ENCODE measurements at places on chromosomes 7 and 10. TPM values are rescaled to one million over a fixed set of nuclear protein-coding genes. Genes with fewer than 3 reads are reported as not detected.

GRCh38 chr7:75038508-75038907, 35.1 kb downstream of the RCC1L start:
- no peak for DNase-seq

DNA sequence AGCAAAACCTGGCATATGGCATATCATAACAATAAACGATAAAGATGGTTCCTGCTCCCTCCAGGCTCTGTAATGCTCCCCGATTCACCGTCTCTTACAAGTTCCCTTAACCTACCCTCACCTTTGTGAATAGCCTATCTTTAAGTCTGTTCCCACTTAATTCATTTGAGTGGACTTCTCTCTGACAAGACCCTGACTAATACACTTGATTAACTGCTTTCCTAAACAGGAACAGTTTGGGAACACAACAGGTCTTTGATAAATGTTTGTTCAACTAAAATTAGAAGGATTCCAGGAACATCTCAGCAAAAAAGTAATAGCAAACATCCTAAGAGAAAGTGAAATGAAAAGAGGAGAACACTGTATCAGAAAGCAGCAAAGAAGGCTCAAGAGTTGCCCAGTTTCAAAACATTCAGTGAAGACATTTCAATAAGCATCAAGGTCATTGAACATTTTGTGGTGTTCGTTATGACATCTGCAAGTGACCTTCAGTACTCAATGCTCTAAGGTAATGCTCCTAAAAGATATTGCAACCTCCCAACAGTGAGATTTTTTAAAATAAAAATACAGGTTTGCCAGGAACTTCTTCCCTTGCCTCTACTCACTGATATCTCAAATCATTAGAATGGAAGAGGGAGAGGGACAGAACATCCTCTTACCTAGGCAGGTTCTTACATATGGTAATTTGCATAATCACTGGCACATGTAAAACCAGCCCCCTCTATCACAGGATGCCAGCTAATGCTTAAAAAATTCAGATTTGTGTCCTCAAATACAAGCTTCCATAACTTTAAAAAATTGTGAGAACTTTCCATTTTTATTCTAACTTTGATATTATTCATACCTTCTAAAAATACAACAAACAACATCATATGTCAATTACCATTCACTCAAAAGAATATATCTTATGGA, 11.4 kb upstream of the ARHGAP12 start:
- peak; percentile 32 for DNase-seq

- no peak for DNase-seq
Measured at GRCh38 chr7:68269405-68269804, 1272.8 kb downstream of the TYW1 start.

- no peak for DNase-seq
Measured at GRCh38 chr10:43391496-43391895, 17.5 kb downstream of the HNRNPF start.

DNA sequence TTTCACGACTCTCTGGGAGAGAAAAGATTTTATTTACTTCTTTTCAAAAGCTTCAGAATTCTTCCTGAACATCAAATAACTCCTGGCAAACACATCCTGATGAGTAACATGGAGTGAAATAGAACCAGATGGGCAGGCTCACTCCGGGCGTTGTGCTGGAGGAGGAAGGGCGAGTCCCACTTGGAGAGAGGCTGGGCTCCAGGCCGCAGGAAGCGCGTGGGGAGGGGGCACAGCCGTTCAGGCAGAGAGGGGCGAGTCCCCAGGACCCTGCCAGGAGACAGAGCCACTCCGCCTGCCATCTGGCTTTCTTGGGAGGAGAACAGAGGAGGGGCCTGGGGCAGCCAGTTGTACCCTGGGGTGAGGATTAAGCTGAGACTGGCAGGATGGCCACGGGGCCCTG, 265.9 kb upstream of the ZMIZ1 start:
- DNase-seq = no peak

CRHR2 gene
- not detected for total RNA-seq

DNA sequence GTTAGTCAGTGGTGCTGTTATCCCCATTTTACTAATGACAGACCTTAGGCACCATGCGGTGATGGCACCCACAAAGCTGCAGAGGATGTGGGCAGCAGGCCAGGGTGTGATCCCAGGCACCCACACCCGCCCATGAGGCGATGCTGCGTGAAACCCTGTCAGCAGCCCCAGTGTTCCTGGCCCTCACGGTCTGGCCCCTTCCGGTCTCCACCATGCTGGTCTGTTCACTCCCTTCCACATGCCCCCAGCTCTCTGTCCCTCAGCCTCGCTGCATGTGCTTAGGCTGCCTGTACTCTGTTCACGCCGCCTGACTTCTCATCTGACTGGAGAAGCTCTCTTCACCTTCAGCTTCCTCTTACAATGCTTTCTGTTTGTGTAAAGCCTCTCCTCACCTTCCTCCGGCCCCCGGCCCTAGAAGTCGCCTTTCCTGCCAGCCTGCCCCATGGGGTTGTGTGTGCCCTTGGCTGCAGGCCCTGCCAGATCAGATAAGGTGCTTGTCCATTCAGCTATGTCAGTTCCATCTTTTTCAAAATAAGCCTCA, 17.6 kb upstream of the ORAI2 start:
- DNase-seq = no peak

SOSTDC1 gene
- total RNA-seq = not detected

GRCh38 chr7:45652630-45653029, 78.5 kb downstream of the ADCY1 start:
- DNase-seq = no peak

GRCh38 chr10:68578974-68579373, 18.8 kb downstream of the TET1 start:
- DNase-seq = no peak

DNA sequence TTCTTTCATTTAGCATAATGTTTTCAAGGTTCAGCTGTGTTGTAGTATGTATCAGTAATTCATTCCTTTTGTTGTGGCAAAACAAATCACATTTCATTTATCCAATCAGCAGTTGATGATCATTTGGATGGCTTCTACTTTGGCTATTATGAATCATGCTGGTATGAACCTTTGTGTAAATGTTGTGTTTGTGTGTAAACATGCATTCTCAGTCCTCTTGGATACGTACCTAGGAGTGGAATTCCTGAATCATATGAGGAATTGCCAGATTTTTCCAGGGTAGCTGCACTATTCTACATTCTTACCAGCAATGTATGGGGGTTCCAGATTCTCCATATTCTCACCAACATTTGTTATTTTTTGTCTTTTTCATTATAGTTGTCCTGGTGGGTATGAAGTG, 578.5 kb upstream of the MKI67 start:
- DNase-seq = no peak

GRCh38 chr7:68272507-68272906, 1275.9 kb downstream of the TYW1 start:
- DNase-seq = no peak

- DNase-seq = no peak
Measured at GRCh38 chr10:103501186-103501585, 7.7 kb downstream of the NEURL1 start.

GUSB gene
- total RNA-seq = 65.6 TPM

DNA sequence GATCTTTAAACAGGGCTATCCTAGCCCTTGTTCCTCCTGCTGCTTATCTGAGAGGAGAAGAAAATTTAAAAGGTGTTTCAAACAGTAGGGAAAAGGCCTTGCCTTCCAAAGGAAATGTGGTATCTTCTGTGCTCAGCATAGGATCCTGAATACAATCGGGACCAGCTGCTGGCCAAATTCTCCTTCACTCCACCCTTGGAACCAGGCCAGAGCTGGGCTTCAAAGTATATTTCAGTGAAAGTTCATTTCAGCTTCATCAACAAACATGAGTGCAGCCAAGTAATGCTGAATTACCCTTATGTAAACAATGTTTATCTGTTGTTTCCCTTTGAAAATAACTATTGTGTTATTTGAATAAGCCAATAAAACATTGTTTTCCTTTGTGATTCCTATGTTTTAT, 146.5 kb upstream of the MEOX2 start:
- DNase-seq = no peak

MSMB gene
- not detected for total RNA-seq

GOLGA7B gene
- total RNA-seq = 0.63 TPM

MYL7 gene
- total RNA-seq = not detected

- DNase-seq = no peak
Measured at GRCh38 chr10:32232378-32232777, 114.6 kb downstream of the EPC1 start.

ACHE gene
- total RNA-seq = 0.87 TPM

MMRN2 gene
- not detected for total RNA-seq

PLAC9 gene
- not detected for total RNA-seq

EGFR gene
- 0.59 TPM for total RNA-seq

DNA sequence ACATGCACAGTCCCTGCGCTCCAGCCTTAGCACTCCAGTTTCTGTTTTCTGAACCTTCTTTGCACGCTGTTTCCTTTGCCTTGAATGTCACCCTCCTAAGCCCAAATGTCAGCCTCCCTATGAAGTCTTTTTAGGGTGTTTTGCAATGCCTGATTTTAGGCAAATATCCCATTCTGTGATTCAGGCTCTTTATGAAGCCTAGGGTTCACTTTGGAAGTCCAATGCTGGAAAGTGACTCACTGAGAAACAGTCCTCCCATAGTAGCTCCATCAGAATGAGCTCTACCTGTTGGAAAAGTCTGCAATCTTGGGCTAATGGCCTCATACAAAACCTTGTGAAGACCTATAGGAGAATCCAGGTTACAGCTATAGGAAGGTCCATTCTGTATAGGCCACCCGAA, 5.3 kb downstream of the LAMB4 start:
- DNase-seq = no peak

DNA sequence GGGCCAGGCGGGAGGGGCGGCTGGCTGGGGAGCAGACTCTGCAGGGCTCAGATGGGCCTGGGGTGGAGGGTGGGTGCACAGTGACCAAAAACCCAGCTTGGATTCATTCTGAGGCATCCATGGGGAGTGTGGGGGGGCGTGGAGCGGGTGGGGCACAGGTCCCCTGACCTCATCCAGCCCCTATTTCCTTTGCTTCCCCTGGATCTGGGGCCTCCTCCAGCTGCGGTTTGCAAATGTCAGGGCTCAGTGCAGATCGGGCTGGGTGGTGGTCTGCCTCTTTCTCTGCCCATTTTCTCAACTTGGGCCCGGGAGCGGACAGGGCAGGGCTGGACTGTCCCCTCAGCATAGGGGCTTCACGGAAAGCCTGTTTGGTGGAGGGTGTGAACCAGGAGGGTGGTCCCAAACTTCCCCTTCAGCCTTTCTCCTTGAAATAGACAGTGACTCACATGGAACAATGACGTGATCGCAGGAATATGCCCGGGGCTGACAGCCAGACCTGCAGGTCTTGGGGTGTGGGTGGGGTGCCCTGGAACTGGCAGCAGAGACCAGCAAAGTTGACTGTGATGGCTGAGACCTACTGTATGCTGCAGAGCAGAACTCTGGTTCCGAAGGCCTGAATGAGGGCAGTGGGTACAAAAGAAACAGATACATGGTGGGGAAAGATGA, 72.9 kb upstream of the PODXL start:
- no peak for DNase-seq

CPED1 gene
- not detected for total RNA-seq

GRCh38 chr7:117071551-117071950, 118.2 kb downstream of the ST7 start:
- DNase-seq = no peak

GRCh38 chr10:30463944-30464451, 30.0 kb downstream of the MAP3K8 start:
- no peak for DNase-seq

GPNMB gene
- 1.0 TPM for total RNA-seq

DNA sequence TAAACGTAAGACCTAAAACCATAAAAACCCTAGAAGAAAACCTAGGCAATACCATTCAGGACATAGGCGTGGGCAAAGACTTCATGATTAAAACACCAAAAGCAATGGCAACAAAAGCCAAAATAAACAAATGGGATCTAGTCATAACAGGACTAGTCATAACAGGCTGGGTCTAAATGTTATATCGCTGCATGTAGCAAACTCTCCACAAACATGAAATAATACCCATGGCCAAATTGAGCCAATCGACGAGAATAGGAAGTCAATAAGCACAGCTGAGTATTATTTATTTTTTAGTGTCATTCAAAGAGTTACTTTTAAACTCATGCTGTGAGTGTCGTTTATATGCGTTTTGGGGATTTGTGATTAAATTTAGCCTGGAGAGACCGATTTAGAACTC, 225.1 kb downstream of the TFEC start:
- no peak for DNase-seq

GRCh38 chr10:98268694-98269431, 869 bp upstream of the LOXL4 start:
- no peak for DNase-seq

GRCh38 chr7:123260428-123260960, 60.7 kb upstream of the SLC13A1 start:
- DNase-seq = no peak

AGAP5 gene
- total RNA-seq = 6.4 TPM

CCDC172 gene
- total RNA-seq = not detected

DNA sequence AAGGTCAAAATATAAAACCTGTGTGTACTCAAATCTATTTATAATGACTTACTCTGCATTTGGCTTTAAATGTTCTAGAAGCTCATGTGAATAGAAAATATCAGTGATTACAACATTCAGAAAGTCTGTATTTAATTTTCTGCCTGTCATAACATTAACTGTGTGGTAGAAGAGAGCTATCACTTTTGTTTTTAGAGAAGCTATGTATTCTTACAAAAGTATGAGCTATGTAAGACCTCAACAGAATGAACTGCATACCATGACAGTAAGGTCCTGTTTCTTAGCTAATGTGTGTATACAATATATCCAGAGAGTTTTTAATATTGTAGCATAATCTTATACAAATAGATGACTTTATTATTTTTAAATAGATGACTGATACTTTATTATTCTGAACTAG, 61.5 kb downstream of the PTN start:
- DNase-seq = no peak

DNA sequence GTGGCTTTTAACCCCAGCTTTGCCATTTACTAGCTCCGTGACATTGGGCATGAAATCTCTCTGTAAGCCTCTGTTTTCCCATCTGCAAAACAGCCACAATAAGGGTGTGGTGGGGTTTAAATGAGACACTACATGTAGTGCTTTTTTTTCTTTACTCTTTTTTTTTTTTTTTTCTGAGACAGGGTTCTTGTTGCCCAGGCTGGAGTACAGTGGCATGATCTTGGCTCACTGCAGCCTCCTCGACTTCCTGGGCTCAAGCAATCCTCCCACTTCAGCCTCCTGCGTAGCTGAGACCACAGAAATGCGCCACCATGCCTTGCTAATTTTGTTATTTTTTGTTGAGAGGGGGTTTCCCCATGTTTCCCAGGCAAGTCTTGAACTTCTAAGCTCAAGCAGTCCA, 8.3 kb upstream of the DENND10 start:
- DNase-seq = no peak

DNA sequence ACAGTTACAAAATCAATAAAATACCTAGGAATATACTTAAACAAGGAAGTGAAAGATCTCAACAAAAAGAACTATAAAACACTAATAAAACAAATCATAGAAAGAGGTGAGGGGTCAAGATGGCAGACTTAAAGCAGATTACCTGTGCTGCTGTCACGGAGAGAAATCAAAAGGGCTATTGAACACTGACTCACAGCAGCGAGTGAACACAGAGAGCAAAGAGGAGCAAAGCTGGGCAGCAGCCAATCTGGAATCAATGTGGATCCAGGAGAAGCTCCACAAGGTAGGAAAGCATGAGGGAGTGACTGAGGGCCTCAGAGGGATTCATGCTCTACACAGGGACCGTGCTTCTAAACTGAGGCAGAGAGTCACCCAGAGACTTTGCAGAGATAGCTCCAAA, 562.0 kb upstream of the SEMA3D start:
- no peak for DNase-seq

TMEM26 gene
- total RNA-seq = not detected

GRCh38 chr7:10612950-10613349, 360.7 kb upstream of the PHF14 start:
- DNase-seq = no peak

All from A673 (cell line).